Endothelial cell (in vitro differentiated cells): ENCODE measurements at places on chromosomes 13 and 19.

DNA sequence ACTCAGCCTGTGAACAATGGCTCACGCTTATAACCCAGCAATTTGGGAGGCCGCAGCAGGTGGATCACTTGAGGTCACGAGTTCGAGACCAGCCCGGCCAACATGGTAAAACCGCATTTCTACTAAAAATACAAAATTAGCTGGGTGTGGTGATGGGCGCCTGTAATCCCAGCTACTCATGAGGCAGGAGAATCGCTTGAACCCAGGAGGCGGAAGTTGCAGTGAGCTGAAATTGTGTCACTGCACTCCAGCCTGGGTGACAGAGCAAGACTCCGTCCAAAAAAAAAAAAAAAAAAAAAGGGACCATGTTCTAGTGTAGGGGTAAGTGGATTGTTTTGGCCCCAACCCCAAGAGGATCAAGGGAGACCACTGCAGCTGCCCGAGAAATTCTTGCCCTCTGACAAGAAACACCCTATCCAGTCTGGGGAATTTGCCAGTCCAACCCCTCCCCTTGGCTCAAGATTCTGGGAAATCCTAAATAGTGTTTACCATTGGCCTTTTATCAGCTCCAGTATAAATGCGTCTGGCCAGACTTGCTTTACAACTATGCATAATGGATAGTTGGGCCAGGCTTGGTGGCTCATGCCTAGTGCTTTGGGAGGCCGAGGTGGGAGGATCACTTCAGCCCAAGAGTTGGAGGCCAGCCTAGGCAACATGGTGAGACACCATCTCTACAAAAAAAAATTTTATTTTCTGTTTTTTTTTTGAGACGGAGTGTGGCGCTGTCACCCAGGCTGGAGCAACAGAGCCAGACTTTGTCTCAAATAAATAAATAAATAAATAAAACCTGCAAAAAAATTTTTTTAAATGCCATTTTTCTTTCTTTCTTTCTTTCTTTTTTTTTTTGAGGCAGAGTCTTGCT lies 5.1 kb upstream of the DHDH start:
- DNase-seq = no peak

- DNase-seq = no peak
Observed at GRCh38 chr19:13823256-13823655, 28.0 kb downstream of the ZSWIM4 start.

GRCh38 chr19:55656552-55656951 lies 1.7 kb downstream of the U2AF2 start:
- no peak for DNase-seq

- no peak for DNase-seq
Observed at GRCh38 chr13:43924549-43925245, 45.0 kb downstream of the LACC1 start.

DNA sequence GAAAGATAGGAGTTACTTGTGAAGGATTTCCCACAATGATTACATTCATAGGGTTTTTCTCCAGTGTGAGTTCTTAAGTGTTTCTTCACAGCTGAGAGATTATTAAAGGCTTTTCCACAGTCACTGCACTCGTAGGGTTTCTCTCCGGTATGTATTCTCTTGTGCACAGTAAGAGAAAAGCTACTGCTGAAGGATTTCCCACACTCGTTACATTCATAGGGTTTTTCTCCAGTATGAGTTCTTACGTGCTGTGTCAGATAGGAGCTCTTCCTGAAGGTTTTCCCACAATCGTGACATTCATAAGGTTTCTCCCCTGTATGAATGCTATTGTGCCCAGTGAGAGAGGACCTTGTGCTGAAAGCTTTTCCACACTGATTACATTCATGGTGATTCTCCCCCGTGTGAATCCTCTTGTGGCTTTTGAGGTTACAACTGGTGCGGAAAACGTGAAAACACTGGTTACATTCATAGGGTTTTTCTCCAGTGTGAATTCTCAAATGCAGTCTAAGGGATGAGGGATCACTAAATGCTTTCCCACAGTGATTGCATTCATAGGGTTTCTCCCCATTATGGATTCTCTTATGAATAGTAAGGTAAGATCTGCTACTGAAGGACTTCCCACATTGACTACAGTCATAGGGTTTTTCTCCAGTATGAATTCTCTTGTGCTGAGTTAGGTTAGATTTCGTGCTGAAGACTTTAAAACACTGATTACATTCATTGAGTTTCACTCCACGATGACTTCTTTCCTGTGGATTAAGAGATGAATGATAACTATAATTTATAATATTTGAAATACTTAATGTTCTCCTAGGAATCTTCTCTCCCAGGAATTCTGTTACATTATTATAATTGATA lies 20.6 kb downstream of the ZNF558 start:
- DNase-seq = no peak

DNA sequence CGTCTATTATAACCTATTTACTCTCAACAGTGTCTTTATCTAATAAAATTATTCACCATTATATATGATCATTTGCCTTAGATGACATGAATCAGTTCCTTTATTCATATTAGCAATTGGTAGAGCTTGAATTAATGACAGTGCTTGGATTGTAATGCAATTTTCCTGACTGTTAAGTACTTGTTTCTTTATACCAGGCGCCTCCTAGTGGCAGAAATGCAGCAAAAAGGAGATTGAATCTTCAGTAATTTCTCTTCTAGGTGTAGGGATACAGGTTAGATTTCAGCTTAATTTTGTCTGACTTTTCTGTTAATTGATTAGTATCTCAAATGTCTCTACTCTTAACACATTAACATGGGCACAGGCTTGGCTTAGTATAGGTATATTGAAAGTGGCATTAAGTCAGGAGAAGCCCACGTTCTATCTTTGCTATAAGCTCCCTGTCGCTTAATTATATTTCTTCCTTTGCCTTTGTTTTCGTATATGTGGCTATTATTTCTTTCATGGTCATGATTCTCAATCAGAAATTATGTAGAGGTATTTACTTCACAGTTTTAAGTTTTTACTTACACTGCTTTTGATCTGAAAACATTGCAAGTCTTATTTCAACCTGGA lies 9.1 kb upstream of the LHFPL6 start:
- peak; percentile 71 for DNase-seq

DNA sequence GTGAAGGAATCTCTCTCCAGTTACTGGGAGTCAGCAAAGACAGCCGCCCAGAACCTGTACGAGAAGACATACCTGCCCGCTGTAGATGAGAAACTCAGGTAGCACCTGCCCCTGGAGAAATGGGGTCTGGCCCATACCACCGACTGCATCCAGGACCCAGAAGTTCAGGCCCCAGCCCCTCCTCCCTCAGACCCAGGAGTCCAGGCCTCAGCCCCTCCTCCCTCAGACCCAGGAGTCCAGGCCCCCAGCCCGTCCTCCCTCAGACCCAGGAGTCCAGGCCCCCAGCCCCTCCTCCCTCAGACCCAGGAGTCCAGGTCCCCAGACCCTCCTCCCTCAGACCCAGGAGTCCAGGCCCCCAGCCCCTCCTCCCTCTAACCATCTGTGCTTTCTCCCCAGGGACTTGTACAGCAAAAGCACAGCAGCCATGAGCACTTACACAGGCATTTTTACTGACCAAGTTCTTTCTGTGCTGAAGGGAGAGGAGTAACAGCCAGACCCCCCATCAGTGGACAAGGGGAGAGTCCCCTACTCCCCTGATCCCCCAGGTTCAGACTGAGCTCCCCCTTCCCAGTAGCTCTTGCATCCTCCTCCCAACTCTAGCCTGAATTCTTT lies 3.0 kb downstream of the APOC2 start:
- no peak for DNase-seq

DNA sequence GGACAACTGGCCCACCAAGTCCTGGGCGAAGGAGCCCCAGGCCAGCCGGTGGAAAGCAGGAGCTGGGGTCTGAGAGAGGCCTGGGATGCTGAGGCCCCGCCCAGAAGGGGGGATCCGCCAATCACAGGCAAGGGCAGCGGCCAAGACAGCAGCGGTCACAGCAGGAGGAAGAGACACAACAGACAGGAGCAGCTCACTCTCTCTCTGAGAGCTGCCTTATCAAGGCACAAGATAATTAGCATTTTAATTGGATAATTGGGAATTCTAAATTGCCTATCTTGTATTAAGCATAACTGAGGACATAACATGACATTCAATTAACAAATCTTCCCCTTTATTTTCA lies 46.2 kb downstream of the CEBPG start:
- no peak for DNase-seq

- no peak for DNase-seq
Observed at GRCh38 chr19:49200238-49200862, 42.8 kb downstream of the TRPM4 start.

DNA sequence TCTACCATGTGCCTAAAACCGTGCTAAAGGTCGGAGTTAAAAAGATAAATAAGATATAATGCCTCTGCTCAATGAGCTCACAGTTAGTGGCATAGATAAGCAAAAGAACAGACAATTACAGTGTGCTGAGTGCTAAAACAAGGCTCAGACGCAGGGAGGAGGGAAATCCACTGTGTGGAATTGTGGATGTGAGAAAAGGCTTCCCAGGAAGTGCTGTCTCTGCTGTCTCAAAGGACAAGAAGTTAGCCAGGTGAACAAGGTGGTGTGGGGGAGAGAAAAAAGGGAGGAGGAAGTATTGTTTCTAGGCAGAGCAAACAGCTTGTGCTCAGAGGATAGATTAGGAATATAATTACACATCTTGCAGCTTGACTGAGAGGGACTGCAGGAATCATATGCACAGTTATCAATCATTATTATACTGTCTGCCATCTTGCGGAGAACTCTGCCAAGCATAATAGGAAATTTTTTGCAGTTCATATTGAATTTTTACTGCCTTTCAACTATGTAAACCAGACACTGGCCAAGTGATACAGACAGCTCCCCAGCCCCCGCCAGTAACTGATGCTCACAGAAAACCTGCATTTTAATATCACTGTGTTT lies 9.3 kb downstream of the C13orf42 start:
- DNase-seq = no peak

GRCh38 chr19:48490981-48491792 lies 20.4 kb downstream of the LMTK3 start:
- no peak for DNase-seq

GRCh38 chr13:76380446-76381065 lies 505.6 kb downstream of the KCTD12 start:
- DNase-seq = no peak

- no peak for DNase-seq
Observed at GRCh38 chr19:49070416-49070815, 2.1 kb downstream of the KCNA7 start.

GRCh38 chr19:57171551-57172081 lies 4.3 kb upstream of the DUXA start:
- DNase-seq = no peak

- DNase-seq = no peak
Observed at GRCh38 chr13:59230484-59231264, 933.1 kb downstream of the DIAPH3 start.

DNA sequence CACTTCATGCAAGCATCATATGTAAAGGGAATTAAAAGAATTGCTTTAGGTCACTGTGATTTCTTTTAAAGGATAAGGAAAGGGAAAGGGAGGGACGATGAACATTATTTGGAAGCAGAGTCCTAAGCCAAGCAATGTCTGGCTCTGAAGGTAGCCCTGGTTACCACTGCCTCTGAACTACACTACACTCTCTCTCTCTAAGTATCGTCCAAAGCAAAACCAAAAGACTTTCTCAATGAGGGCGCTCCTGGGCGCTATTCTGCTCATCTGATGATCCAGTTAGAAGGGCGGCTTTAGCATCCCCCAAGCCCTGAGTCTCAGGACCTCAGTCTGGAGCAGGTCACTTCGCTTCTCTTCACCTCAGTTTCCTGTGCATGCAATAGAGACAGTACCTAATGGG lies 26.2 kb downstream of the FOXO1 start:
- DNase-seq = no peak

DNA sequence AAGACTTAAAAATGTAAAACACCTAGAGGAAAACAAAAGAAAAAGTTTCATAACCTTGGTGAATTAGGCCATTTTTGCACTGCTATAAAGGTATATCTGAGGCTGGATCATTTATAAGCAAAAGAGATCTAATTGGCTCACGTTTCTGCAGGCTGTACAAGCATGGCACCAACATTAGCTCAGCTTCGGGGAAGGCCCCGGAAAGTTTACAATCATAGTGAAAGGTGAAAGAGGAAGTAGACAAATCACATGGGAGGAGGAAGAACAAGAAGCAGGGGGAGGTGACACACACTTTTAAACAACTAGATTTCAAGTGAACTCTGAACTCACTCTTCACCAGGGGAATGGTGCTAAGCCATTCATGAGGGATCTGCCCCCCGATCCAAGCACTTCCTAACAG lies 1358.5 kb upstream of the PCDH9 start:
- DNase-seq = no peak

DNA sequence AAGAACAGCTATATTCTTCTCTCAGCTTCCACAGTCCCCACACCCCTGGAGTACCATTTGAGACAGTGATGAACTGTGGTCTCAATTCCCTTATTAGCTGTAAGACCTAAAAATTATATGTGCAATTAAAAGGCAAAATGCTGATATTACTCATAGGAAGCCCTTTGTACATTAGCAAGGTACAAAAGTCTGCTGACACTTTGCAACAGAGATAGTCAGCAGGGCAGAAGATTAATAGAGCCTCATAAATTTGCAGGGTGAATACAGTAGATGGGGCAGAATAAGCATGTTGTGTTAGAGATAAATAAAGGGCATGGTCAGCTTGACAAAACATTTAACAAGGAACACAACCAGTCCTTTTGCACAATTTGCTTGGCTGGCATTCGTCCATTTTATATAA lies 210.0 kb upstream of the OBI1 start:
- no peak for DNase-seq

DNA sequence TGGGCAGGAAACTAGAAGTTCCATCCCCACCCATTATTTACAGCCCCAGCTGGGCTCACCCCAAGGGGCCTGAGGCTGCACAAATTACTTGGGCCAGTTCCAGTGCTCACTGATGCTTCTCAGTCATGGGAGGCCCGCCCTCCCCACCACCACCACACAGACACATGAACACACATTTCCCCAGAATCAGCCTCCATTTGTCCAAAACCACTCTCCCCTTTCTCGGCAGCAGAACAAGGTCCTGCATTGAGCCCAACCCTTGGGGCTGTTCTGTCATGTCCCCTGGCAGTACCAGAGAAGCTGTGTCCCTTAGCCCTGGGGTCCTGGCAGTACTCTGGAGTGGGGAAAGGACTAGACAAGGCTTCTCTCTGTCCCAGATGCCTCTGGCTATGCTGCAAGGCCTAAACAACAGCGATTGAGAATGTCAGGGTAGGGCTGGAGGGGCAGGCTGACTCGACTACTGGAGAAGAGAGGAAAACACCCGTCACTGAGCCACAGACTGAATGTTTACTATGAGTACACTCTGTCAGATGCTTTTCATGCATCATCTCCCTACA lies 21.8 kb downstream of the SAMD4B start:
- DNase-seq = no peak

DNA sequence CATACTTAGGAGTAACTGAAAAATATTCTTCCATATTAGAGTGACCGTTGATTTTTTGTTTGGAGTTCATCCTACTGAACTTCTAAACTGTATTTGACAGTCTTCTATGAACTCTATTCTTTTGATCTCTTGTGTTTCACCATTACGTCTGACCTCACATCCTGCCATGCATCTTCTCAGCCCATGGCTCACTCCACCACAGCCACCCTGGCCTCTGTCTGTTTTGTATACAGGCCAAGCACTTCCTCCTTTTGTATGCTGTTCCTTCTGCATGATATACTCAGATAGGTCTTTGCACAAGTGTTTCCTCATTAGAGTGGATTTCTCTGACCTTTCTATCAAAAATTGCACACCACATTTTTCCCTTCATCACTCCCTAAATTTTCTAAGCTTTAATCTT lies 119.9 kb downstream of the MAB21L1 start:
- DNase-seq = peak; percentile 13

- DNase-seq = peak; percentile 8
Observed at GRCh38 chr13:78022164-78022877, 103.7 kb upstream of the EDNRB start.
